ENCODE measurements at places on chromosomes 11 and 22.

DNA sequence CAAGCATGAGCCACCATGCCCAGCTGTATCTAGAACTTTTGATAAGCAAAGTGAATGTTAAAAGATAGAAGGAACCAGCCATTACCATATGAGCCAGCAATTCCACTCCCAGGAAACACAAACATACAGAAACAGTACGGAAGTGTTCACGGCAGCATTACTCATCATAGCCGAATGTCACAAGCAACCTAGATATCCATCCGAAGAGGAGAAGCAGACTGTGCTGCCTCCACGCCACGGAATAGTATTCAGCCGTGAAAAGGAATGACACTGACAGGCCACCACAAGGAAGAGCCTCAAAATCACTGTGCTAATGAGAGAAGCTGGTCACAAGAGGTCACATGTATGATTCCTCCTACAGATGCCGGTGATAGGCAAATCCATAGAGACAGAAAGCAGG lies 17.6 kb upstream of the MGAT3 start:
- no peak for DNase-seq

DNA sequence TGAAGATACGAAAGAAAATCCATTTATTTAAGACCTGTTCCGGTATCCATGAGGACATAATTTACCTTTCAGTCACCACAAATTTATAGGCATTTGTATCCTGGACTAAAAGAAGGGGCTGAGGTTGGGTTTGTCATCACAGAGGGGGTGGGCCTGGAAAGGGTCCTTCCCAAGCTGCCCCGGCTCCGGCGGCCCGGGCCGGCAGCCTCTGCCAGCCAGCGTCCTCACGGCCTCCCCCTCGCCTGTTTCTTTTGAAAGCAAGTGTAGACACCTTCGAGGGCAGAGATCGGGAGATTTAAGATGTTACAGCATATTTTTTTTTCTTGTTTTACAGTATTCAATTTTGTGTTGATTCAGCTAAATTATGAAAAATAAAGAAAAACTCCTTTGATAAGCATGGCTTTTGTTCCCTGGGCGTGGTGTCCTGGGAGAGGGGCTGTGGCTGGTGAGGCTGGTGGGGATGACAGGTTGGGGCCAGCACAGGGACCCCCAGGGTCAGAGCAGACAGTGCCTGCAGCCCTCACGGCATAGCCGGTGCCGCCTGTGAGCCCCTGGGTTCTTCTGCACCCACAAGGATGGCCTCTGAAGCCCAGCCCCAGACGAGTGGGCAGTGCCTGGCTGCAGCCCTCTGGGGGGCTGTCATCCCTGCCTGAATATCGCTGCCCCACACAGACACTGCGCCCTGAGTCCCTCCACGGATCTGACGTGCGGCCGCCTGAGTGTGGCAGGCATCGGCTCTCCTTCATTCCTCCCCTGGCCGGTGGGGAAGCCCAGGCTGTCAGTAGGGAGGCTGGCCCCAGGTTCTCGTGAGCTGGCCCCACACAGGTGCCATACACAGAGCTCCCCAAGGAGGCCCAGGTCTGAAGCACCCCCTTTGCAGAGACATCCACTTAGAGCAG lies 1075.9 kb downstream of the BRD1 start:
- no peak for DNase-seq

GRCh38 chr22:50276143-50276542 lies 6.0 kb upstream of the MAPK11 start:
- DNase-seq: no peak

- DNase-seq: no peak
Observed at GRCh38 chr11:96062134-96062533, 138.2 kb upstream of the MTMR2 start.

DNA sequence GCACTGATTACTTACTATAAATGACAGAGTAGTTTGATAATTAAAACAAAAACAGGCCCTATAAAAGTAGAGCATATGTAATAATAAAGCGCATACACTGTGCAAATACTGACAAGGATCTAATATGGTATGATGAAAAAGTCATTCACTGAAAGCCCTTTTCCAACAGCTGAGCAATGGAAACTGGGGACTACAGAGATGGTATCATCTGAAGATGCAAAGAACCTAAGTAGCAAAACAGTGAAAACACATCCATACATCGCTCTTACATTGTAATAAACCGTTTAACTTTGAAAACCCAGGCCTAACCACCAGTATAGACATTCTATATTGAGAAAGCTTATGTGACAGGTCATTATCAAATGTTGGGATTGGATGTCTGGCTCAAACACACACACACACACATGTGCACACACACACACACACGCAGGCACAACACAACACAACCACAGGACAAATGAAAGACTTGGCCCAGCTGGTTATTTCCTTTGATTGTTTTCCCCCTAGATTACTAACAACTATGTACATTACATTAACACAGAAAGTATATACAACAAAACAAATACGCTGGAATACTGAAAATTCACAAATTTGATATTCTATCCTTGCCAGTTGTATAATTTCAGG lies 119.5 kb downstream of the APOL5 start:
- no peak for DNase-seq

DNA sequence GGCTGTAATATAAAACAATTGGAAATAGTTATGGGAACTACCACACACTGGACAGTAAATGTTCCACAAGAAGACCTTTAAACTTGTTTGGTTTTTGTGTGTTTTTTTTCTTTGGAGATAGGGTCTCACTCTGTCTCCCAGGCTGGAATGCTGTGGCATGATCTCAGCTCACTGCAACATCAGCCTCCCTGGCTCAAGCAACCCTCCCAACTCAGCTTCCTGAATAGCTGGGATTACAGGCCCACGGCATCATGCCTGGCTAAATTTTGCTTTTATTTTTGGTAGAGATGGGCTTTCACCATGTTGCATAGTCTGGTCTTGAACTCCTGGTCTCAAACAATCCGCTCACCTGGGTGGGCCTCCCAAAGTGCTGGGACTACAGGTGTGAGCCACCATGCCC lies 121.0 kb downstream of the MPPED2 start:
- no peak for DNase-seq

DNA sequence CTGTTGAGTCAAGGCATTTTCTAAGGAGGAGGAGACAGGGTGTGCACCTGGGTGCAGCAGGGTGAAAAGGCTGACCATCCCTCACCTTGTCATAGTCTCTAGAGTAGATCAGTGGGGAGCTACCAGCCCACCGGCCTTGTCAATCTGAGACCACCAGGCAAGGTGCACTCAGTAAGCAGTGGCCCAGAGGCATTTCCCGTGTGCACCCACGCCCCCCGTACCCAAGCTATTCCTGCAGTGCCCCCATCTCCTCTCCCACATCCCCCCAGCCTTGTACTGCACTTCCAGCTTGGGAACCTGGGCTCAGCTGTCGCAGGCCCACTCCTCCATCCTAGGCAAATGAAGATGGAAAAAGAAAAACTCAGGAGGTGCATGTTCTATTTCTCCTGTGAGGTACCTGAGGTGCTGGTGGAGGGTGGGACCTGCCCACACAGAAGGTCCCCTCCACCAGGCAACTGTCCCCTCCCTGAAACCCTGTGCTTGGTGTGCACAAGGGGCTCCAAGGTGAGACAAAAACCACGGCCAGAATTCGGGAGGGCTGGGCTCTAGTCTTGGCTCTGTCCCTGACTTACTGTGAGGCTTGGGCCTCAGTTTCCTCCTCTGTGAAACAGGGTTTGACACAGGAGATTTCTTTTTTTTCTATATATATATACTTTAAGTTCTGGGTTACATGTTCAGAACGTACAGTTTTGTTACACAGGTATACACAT lies 8.4 kb downstream of the P2RY2 start:
- DNase-seq: no peak

DNA sequence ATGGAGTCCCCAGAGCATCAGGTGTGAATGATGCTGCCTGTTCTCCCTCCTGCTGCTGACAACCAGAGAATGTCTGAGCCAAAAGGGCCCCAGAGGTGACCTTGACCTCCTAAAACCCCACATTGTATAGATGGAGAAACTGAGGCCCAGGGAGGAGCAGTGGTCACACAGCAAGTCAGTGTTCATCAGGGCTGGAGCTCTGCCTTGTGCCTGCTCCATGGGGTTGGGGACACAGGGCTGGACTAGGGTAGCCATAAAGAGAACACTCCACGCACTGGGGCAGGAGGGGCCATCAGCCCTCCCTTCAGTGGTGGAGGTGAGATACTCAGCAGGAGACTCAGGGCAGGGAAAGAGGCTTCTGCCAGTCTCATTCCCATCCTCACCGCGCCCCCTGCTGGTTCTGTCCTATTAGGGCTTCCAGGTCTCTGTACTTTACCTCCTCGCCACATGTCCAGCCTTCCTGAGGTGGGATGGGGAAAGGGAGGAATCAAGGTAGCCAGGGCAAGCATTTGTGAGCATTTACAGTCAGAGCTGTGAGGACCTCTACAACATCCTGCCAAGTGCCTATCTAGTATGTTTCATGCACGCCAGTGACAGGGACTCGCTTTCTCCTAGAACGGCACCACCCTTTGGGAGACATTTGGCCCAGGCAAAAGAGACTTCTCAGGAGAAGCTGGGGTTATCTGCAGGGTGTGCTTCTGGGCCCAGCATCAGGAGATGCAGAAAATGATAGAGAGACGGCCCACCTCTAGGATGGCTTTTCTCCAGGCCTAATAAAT lies 43.2 kb downstream of the NEU3 start:
- peak; percentile 80 for DNase-seq

GRCh38 chr22:28015676-28016601 lies 96.9 kb upstream of the PITPNB start:
- no peak for DNase-seq

GRCh38 chr22:35705141-35705540 lies 12.5 kb upstream of the APOL5 start:
- DNase-seq: no peak

All from activated CD8-positive, alpha-beta memory T cell treated with anti-CD3 and anti-CD28 coated beads for 24 hours (primary cell).